ENCODE measurements at places on chromosomes 16 and 17. TPM values are rescaled to one million over a fixed set of nuclear protein-coding genes. Genes with fewer than 3 reads are reported as not detected.

GRCh38 chr17:19316761-19317358 lies 45.7 kb downstream of the B9D1 start:
- no peak for DNase-seq

DNA sequence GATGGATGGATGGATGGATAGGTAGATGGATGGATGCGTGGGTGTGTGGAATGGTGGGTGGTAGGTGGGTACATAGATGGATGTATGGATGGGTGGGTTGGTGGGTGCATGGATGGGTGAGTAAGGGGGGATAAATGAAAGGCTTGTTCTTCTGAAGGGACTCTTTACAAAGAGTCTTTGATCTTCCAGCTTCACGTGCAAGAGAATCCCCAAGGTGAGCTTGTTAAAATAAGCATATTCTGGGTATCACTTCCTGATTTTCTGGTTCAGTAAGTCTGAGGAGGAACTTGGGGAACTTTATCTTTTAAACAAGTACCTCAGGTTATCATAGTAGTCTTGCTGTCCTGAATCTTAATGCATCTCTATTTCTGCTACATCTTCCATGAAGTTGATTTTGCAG lies 639.1 kb downstream of the MAF start:
- DNase-seq: no peak

DNA sequence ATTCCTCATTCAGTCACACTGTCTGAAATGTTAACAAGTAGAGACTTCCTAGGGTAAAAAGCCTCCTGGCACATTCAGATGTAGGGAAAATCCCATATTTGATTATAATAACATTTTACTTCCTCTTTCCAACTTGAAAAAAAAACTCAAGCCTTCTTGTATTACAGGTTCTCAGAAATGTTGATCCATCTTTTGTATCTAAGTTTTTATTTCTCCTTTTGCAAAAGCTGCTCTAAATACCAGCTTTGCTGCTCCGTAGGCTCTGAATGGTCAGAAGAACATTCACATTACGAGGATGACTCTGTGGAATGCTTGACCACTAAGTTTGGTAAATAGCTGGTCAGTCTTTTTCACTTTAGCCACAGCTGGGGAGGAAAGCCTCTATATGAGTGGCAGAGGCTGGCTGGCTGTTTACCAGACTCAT lies 13.2 kb upstream of the HEATR6 start:
- no peak for DNase-seq

DNA sequence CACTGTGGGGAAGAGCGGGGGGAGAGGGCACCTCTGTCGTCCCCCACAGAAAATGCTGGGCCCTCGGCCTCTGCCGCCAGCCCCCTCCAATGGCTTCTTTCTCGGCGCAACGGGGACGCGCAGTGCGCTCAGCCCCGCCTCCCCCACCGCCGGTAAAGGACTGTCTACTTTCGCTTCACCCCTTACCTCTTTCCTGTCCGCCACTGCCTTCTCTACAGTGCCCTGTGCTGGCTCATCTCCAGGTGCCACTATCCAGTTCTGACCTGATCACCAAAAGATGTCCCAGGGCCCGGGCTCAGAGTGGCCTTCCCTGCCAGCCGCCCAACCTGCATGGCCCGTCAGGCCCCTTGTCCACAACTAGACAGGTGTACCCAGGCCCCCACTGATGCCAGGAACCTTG lies 7.3 kb downstream of the ENDOV start:
- DNase-seq: no peak

The PRSS27 gene
- total RNA-seq: 0.05 TPM

DNA sequence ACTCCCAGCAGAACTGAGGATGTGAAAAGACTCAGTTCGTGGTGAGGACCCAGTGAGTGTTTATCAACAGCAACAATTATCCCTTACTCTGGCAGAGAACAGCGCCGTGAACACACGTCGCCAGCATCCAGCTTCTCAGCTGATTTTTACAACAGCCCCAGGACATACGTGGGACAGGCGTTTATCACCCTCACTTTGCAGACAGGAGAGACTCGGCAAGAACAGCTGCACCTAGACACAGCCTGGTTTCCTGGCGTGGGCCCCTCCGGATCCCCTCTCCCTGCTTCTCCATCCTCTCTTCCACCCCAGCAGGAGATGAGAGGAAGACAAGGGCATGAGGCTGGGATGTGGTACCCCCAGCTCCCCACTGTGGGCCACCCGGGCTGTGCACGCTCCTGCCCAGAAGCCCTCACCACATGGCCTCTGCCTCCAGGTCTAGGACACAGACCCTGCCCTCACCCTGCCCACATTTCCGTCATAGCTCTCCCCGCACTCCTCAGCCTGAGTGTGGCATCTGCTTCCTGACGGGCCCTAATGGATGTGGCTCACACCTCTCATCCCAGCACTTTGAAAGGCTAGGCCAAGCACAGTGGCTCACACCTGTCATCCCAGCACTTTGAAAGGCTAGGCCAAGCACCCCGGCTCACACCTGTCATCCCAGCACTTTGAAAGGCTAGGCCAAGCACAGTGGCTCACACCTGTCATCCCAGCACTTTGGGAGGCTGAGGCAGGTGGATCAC lies 17.5 kb downstream of the ABR start:
- no peak for DNase-seq
